Dermis blood vessel endothelial cell (primary cell): ENCODE measurements at places on chromosomes 6 and 20. TPM values are rescaled to one million over a fixed set of nuclear protein-coding genes. Genes with fewer than 3 reads are reported as not detected.

GRCh38 chr6:33985947-33986346 lies 159.9 kb downstream of the GRM4 start:
- no peak for DNase-seq

DNA sequence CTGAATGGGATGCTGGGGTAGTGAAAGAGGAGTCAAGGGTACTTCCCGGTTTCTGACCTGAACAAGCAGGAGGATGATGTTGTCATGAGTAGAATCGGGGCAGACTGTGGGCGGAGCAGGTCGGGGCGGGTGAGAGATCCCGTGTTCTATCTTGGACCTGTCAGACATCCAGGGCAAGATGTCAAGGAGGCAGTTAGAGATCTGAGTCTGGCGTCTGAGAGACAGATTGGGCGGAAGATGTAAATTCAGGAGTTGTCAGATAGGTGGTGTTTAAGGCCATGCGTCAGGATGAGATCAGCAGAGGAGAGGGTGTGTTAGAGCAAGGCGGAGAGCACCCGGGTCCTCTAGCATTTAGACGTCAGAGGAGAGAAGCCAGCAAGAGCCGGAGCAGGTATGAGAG lies 115.5 kb downstream of the DLGAP4 start:
- no peak for DNase-seq

The EFCAB8 gene
- total RNA-seq: under 0.01 and 0.05 TPM in 2 replicates

GRCh38 chr6:31479933-31480535 lies 17.9 kb upstream of the MICB start:
- DNase-seq: no peak
